ENCODE measurements at places on chromosomes 13 and 19.

GRCh38 chr13:45370922-45371406 is 30.0 kb upstream of the TPT1 start:
- DNase-seq: peak; percentile 23

GRCh38 chr13:77460195-77460594 is 75.3 kb upstream of the SCEL start:
- DNase-seq: no peak

- DNase-seq: peak; percentile 71
Observed at GRCh38 chr19:2618611-2619010, 83.9 kb downstream of the GNG7 start.

GRCh38 chr13:49060678-49061387 is 85.1 kb downstream of the FNDC3A start:
- no peak for DNase-seq

DNA sequence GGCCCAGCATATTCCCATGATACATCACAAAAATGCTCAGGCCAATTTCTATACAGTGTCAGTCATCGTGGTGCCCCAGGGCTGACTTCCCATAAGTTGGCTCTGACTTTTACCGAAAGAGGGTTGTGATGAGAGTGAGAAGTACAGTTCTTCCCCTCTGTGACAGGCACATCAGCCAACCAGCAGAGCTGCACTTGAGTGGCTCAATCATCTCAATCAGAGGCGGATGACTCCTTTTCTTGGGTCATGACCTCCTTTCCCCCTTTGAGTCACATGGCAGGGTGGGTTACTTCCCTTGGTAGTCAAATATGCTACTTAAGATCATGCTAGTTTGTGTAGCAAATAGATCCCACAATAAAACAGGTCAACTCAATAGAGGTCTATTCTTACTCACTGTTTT is 6.9 kb upstream of the AMER2 start:
- no peak for DNase-seq

GRCh38 chr19:37914908-37915307 is 7.9 kb downstream of the SIPA1L3 start:
- DNase-seq: no peak

GRCh38 chr19:12788682-12789097 is 2.6 kb upstream of the JUNB start:
- DNase-seq: no peak

DNA sequence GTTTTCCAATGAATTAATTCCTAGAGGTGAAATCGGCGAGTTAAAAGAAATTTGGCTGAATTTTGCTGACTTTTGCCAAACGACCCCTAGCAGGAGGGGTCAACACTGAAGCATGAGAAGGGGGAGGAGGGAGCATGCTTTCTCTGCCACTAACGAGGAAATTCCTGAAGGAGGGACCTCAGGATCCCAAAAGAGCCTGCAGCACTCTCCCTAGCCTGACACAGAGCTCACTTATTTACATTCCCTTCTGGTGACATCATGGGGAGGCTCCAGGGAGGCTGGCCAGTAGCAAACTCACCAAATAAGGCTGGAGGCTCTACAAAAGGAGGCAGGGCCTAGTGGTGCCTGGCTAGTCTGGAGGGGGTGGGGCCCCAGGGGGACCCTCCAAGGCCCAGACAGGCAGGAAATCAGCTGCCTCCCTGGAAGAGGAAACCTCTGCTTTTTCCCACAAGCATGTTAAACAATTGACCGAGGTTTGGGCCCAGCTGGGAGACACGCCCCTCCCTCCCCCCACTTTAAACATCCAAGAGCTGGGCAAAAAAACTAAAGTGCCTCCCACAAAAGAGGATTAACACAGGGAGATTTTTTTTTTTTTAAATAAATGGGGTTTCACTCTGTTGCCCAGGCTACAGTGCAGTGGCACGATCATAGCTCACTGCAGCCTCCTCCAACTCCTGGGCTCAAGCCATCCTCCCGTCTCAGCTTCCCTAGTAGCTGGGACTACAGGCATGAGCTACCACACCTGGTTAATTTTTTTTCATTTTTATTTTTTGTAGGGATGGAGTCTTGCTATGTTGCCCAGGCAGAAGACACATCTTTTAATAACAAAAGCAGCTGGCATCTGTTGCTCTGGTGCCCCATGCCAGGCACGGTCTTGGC is 2.1 kb downstream of the DAPK3 start:
- no peak for DNase-seq

DNA sequence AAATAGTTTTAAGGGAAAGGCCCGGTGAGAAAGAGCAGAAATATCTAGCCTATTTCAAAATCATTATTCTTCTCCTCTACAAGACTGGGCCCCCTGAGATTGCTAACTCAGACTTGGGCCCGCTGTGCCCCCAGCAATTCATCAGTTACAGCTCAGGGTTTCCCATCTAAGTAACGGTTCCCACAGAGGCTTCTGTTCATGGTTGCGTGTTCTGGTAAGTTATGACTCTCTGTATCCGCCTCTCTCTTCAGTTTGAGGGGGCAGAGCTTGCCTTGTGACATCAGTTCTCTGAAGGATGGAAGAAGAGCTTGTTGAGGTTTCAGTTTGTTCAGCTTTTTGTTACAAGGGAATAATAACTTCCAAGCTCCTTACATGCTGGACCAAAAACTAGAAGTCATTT is 11.6 kb downstream of the ZNF57 start:
- no peak for DNase-seq

GRCh38 chr19:32309711-32310390 is 35.6 kb upstream of the ZNF507 start:
- DNase-seq: no peak

- no peak for DNase-seq
Observed at GRCh38 chr19:34644991-34645461, 31.9 kb downstream of the SCGB2B2 start.

DNA sequence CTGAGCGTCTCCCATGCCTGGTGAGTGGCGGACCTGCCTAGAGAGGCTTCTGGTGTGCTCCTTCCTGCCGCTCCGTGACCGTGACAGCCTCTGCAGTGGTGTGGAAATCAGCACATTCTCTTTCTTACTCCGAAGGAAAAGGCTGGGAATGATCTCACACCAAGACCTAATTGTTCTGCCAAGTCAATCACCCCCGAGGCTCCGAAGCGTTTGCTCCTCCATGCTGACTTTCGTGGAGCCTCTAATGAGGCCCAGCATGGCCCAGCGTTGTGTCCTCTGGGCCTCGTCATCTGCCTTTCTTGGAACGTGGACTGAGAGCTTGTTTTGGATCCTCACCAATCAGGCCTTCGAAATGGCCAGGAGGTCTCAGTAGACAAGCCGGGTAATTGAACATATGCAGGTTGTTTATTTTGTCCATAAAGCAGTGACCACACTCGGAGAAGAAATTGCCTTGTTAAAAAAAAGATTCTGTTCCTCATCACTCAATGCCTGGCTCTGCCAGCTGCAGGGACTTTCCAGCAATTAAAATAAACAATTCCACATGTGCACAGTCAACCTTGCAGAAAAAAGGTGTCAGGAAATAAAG is 107.1 kb downstream of the UBL3 start:
- no peak for DNase-seq

- DNase-seq: no peak
Observed at GRCh38 chr19:16847430-16847829, 18.2 kb downstream of the SIN3B start.

DNA sequence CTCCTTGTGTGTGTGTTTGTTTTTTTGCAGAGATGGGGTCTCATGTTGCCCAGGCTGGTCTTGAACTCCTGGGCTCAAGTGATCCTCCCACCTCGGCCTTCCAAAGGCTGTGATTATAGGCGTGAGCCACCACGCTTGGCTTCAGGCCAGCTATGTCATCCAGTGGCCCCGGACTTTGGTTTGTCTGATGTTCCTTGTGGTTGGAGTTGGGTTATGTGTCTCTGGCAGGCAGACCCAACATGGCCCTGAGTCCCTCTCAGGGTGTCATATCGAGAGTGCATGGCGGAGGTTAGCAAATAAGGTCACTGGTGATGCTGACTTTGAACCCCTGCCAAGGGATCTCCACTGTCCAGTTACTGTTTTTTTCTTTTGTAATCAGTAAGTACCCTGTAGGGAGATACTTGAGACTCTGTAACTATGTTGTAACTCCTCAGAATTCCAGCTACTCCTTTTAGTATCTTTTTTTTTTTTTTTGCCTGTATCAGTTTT is 37.3 kb downstream of the SMARCA4 start:
- no peak for DNase-seq

- DNase-seq: no peak
Observed at GRCh38 chr19:6185093-6185834, 49.8 kb downstream of the ACSBG2 start.

- no peak for DNase-seq
Observed at GRCh38 chr13:103188713-103189326, 122.6 kb upstream of the SLC10A2 start.

DNA sequence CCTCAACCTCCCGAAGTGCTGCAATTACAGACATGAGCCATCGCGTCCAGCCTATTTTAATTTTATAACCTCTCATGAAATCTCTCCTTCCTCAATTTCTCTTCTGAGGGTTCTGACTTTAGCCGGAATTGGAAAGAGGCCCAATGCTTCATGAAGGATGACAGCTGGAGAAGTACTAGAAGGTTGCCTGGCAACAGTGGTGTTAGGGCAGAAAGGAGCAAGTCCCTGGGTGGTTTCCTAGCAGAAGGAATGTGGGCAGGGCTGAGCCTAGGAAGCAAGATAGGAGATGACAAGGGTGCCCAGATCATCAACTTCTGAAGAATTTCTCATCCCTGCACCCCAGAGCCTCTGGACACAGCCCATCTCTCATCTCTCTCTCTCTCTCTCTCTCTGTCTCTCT is 25.8 kb downstream of the CACNG6 start:
- no peak for DNase-seq

- no peak for DNase-seq
Observed at GRCh38 chr19:12687496-12688196, at the start of gene GNG14. GNG14 (plus strand) TSS chr19:12687998; CDS start chr19:12688049, 51 bp downstream.

GRCh38 chr19:17646441-17646840 is 41.7 kb downstream of the UNC13A start:
- no peak for DNase-seq

- no peak for DNase-seq
Observed at GRCh38 chr19:10431254-10431942, 11.1 kb downstream of the PDE4A start.
